ENCODE measurements at places on chromosomes 16 and 17.

DNA sequence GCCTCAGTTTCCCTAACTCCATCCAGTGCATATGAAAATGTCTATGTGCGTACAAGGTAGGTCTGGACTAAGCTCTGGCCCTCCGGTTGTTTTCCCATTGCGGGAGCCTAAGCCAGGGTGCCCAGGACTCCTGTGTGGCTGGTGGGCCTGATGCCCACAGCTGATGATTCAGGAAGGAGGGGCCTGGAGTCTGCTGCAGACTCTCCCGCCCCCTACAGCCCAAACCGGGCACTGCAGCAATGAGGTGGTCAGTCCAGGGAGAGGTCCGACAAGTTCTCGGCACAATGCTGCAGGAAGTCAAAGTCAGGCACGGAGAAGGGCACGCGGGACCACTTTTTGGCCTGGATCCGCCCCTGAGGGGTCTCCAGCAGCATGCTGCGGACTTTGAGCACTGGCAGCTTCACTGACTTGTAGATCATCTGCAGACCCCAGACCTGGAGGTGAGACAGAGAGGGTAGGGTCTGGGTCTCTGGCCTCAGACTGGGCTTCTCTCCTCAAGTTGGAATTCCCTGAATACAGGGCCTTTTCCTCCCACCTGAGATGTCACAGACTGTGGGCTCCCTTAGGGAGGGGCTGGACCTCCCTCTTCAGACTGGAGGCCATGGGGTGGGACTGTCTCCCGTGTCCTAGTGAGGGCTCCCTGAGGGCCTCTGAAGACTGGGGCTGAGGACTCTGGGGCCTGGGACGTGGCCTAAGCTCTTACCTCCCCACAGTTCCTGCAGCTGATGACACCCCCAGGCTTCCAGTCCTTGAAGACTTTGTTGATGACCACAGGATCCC is 3.4 kb upstream of the ZNF385C start:
- peak; percentile 44 for DNase-seq

GRCh38 chr16:12545792-12546342 is 257.8 kb downstream of the CPPED1 start:
- no peak for DNase-seq

- no peak for DNase-seq
These were observed 6.6 kb downstream of the PRSS8 start for GRCh38 chr16:31128711-31129567.

- no peak for DNase-seq
These were observed 67.0 kb upstream of the NLRP1 start for GRCh38 chr17:5651348-5651747.

DNA sequence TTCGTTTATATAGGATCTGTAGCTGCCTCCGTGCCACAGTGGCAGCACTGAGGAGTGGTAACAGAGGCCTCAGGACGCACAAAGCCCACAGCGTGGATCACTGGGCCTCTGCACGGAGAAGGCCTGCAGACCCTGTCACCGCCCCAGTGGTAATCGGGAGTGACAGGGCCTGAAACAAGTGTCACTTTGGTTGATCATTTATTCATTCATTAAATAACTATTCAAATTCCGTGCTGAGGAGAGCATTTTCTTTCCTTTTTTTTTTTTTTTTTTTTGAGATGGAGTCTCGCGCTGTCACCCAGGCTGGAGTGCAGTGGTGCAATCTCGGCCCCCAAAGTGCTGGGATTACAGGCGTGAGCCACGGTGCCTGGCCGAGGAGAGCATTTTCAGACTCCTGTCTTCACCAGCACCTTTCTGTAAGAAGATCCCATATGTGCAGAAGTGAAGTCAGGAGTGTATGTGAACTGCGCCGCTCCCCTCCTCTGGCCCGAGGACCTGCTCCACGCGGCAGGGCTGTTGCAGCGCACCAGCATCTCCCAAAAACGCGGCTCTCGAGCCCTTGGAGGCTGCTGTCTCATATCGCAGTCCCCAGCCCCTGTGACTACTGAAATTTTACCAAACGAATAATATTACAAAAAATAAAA is 44.9 kb upstream of the TRAP1 start:
- DNase-seq: no peak

GRCh38 chr16:47779201-47780016 is 318.3 kb downstream of the PHKB start:
- DNase-seq: no peak

GRCh38 chr17:62745806-62746205 is 62.3 kb downstream of the MARCHF10 start:
- DNase-seq: no peak

DNA sequence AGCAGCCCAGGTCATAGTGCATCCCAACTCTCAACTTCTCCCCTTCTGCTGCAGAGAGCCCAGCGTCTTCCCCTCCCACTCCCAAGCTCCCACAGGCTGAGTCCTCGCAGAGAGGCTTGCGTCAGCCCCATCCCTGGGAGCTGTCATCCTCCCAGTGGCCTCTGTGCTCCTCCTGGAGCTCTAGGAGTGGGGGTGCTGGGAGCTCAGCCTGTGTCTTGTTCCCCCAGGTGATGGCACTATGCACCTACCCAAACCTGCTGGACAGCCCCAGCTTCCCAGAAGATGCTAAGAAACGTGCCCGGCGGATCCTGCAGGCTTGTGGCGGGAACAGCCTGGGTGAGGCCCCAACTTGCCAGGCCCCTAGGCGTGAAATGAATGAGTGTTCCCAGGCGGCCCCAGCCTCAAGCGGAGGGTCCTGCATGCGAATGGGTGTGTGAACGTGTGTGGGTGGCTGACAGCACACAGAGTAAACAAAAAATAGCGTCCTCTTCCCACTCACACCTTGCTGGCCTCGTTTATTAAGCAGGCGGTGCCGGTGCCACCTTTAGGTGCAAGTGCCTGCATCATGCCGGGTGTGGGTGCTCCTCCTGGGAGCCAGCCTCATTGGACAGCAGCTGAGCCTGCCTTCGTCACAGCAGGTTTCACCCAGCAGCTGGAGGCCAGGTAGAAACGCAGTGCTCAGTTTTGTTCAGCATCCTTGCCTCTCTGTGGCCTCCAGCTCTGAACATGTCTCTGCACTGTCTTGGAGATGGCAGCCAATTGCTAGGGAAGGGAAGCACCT is 16.5 kb downstream of the GPT2 start:
- DNase-seq: no peak

DNA sequence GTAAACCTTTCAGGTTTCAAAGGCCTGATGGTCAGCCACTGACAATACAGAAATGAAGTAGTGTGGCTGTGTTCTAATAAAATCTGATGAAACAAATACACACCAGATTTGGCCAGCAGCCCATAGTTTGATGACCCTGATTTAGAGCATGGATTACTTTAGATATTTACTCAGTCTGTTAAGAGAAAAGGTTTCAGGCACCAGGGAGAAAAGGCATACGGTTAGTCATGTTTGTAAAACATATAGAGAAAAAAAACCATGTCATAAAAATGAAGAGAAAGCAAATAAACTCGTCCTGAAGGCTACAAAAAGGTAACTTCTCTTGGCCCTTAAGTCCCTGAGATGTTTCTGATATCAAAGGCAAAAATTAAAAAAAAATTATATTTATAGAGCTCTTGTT is 112.1 kb downstream of the ADAMTS18 start:
- DNase-seq: no peak

DNA sequence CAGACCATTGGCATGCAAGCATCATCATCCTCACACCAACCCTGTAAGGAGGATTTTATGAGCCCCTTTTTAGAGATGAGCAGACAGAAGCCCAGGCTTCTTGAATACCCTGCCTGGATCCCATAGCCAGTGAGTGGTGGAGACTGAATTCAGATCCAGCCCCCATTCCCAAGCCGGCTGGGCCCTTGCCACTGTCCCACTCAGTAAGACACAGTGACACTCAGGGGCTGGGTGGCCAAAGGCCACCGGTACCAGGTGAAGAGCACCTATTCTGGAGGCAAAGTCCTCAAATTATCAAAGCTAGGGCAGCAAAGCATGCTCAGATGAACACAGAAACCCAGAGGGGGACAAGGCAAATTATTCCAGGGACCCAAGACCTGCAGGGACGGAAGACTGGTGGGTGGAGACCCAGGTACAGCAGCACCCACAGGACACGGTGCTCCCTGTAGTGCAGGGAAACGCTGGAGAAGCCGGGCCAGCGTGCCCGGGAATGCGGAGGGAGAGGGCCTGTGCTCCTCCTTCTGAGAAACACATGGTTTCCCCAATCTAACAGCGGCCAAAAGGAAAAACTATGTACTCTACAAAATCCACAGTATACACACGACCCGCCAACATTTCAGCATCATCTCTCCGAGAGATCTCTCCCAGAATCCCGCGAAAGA is 33.2 kb upstream of the CRHR1 start:
- no peak for DNase-seq

GRCh38 chr16:85047867-85048455 is 20.4 kb downstream of the KIAA0513 start:
- DNase-seq: no peak

GRCh38 chr16:71467810-71468209 is 5.8 kb upstream of the ZNF23 start:
- no peak for DNase-seq

All from stimulated activated CD8-positive, alpha-beta memory T cell treated with anti-CD3 and anti-CD28 coated beads, Interleukin-4, amount 100 ng/mL, for 1 hour (primary cell).